ENCODE measurements at places on chromosomes 7 and 10. TPM values are rescaled to one million over a fixed set of nuclear protein-coding genes. Genes with fewer than 3 reads are reported as not detected.

DNA sequence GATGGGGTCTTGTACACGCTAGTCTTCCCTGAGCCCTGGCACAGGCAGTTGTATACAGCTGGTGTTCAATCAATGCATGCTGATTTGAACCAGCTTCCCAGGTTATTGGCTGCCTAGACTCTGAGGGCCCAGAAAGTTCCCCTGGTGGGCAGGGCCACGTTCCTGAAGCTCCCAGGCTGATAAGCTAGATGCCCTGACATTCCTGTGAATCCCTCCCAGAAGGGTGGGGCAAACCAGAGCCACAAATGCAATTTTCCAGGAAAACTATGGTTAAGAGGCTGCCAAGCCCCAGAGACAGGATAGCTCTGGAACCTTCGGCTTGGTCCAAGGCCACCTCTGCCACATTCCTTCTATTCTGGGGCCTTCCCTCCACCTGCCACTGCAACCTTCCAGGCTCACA, 78.2 kb downstream of the FAM53B start:
- no peak for DNase-seq

- no peak for DNase-seq
Observed at GRCh38 chr7:81761821-81762220, 8.0 kb downstream of the HGF start.

DNA sequence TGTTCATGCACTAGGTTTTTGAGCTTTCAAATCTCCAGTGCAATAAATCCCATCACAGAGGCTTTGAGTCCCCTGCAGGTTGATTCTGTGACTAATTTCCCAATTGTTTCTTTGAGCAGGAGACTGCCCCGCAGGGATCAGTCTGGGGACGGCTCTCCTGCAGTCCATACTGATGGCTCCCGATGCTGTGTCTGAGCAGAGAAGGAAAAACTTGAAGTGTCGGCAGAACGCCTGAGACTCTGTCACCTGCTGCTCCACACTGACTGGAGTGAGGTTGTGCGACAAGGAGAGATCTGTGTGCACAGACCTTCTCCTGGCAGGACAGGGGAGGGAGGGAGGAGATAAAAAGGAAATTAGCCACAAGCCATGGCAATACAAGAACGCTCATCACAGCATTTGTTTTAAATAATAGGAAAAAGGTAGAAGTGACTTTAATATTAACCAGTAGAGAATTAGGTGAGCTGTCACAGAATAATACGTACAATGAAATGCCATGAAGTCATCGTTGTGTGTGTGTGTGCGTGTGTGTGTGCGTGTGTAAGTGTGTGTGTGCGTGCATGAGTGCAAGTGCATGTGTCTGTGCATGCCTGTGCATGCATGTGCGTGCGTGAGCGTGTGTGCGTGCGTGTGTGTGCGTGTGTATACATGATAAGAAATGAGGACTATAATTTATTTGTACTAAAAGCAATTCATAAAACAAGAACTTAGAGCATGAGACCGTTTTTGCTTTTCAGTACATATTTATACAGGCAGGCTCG, 38.2 kb downstream of the HTR5A start:
- DNase-seq = no peak

GRCh38 chr7:159147687-159148086, 3.0 kb upstream of the VIPR2 start:
- DNase-seq = no peak

DNA sequence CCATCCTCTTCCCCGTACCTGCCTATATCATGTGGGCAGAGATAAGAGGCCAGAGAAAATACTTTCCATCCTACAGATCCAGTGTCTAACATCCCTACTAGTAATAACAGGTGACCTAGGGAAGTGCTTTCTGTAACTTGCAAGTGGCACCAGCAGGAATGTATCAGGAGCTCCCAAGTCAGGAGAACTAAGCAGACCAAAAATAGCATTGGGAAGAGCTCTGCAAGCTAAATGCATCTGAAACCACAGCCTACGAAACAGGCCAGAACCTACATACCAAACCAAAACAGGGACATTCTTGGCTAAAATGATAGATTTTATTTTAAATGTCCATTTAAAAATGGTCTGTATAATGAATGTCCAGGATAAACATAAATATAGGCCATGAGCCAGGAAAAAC, 680.8 kb downstream of the PHTF2 start:
- no peak for DNase-seq

- peak; percentile 19 for DNase-seq
Observed at GRCh38 chr7:16669581-16669980, 23.6 kb downstream of the BZW2 start.

DNA sequence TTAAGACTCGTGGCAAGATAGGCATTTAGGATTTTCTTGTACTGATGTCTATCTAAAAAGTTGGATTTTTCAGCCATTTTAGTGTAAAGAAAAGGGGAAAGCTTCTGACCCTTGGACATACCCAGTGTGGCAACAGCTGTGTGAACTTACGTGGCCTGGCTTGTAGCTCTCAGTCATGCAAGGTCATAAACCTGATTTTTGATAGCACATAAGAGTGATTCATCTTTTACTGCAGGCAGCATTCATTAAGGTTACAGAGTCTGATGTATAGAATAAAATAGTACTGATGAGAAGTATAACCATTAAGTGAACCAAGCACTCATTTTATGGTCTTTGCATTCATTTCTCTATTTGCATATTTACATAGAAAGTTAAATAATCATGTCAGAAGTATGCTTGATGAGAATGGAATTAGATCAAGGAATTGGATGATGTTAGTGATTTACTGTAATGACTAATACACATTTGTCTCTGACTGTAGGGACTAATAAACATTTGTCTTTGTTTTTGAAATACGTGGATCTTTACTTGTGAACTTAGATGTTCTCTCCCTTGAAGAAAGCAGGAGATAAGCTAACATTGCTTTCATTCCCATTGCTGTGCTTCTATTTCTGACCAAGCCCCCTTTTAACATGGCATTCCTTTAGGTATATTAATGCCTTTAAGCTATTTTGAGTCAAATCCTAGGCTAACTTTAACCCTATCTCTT, 88.2 kb downstream of the GSDME start:
- peak; percentile 49 for DNase-seq

DNA sequence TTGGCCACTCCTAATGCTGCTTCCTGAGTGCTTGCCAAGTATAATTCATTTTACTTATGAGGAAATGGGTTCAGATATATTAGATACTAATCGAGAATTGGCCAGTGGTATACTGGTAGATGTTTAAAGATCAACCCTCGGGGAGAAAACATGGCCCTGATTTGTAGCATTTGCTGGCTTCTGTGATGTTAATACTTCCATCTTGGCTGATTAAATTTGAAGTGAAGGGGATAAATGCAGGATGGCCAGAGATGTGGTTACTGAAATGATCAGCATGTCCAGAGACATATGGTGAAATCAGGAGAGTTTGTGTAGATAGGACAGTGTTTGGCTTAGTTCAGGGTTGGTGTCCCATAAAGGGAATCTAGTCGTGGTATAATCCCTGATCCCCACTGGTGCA, 11.2 kb downstream of the UBE2D4 start:
- DNase-seq = no peak

DNA sequence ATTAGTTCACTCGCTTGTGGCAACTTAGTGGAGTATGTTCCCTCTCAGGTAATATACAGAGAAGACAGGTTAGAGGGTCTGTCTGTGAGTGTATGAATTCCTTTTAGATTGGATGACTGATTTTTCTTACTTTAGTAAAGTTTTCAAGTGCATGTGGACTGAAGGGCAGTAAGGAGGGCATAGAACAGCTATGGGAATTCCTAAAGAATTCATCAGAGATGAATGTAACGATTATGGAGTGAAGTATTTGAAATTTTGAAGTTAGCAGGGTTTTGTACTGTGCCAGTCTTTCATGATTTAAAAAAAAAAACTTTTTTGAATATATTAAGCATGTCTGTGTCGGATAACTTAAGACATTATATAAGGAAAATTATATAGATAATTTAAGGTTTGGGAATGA, 15.5 kb downstream of the MAPK8 start:
- DNase-seq = no peak

- DNase-seq = no peak
Observed at GRCh38 chr10:86374664-86375063, 8.1 kb upstream of the GRID1 start.

GRCh38 chr10:110420401-110421193, 77.1 kb upstream of the DUSP5 start:
- DNase-seq = peak; percentile 77

DNA sequence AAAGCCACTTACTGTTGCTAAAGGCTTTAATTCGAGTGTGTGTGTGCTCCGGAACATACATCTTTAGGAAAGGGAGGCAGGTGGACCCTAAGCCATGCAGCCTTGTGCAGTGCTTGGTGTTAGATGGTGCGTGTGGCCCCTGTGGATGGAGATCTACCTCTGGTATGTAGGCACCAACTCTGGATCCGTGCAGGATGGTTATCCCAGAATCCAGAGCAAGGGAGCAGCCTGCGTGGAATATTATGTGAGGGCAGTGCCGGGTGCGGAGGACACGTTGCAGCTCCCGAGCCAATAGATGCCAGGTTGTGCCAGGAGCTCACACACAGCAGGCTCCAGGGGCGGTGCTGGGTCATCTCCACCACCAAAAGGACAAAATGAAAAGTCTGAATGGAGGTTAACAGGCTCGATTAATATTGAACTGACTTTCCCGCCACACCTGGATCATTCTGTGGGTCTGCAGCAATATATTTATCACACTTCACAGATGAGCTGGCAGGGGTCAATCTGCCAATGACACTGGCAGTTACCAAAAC, 143.0 kb upstream of the NPS start:
- DNase-seq = no peak

- no peak for DNase-seq
Observed at GRCh38 chr10:13270877-13271551, 28.9 kb downstream of the PHYH start.

CASP2 gene
- 11.6 TPM for total RNA-seq

HOXA9 gene
- 2.0 TPM for total RNA-seq

GRM3 gene
- total RNA-seq = not detected

ATOH7 gene
- total RNA-seq = not detected
